ENCODE measurements at places on chromosomes 2 and 18.

- DNase-seq = no peak
Observed at GRCh38 chr2:68857202-68857845, 13.9 kb downstream of the BMP10 start.

- DNase-seq = no peak
Observed at GRCh38 chr18:48798334-48799245, 152.2 kb downstream of the SMAD7 start.

DNA sequence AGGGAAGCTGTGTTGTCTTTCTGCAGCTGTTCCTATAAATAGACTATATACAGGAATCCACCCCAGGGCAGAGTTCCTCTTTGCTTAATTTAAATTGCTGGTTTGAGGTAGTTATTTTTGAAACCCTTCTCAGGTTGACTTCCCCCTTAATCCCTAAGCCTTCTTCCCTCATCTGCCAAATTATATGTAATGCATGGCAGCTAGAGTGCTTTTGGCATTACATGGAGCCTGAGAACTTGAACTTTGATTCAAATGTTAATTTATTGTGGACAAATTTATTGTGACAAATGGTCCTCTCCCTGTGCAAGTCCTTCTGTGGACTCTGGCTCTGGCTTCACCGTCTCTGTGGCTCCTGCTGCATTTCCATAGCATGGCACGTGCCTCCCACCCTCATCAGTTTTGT lies 29.2 kb downstream of the MYO1B start:
- no peak for DNase-seq

GRCh38 chr2:173056705-173057364 lies 18.8 kb upstream of the MAP3K20 start:
- DNase-seq = no peak

GRCh38 chr2:208982831-208983230 lies 441.0 kb upstream of the MAP2 start:
- no peak for DNase-seq

DNA sequence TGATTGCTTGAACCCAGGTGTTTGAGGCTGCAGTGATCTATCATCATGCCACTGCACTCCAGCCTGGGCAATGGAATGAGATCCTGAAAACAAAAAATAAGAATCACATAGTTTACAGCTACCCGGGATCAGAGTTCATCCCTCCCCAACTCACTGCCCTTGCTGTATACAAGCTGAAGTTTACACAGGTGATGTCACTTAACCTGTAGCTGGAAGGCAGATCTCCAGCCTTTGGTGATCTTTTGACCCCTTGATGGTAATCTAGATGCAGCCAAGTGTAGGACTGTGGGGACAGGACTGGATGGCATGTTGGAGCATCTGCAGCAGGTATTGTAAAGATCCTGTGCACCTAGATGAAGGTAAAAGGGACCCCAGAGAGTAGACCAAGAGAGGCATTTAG lies 66.7 kb upstream of the SLC14A2 start:
- DNase-seq = no peak

GRCh38 chr2:126831234-126832005 lies 67.3 kb upstream of the TEX51 start:
- no peak for DNase-seq

- no peak for DNase-seq
Observed at GRCh38 chr2:237393523-237393922, 20.4 kb downstream of the COL6A3 start.

- no peak for DNase-seq
Observed at GRCh38 chr2:216838151-216838550, 21.7 kb downstream of the TNP1 start.

- no peak for DNase-seq
Observed at GRCh38 chr2:227152093-227152766, 11.8 kb downstream of the COL4A4 start.

GRCh38 chr2:200352636-200353035 lies 46.1 kb downstream of the SPATS2L start:
- peak; percentile 66 for DNase-seq

- DNase-seq = no peak
Observed at GRCh38 chr18:35710581-35710980, 129.0 kb downstream of the GALNT1 start.

DNA sequence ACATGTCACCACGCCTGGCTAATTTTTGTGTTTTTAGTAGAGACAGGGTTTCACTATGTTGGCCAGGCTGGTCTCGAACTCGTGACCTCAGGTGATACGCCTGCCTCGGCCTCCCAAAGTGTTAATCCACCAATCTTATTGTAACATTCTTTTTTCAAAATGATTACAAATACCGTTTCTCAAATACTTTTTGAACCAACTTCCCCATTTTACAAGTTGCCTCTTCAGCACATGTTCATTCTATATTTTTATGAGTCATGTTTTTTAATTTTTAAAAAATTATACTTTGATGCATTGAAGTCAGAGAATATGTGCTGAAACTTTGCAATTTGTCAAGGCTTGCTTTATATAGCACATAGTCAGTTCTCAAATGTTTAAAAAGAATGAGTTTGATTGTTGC lies 58.2 kb downstream of the QPCT start:
- no peak for DNase-seq

- DNase-seq = peak; percentile 71
Observed at GRCh38 chr2:28322981-28323396, 69.7 kb upstream of the FOSL2 start.

DNA sequence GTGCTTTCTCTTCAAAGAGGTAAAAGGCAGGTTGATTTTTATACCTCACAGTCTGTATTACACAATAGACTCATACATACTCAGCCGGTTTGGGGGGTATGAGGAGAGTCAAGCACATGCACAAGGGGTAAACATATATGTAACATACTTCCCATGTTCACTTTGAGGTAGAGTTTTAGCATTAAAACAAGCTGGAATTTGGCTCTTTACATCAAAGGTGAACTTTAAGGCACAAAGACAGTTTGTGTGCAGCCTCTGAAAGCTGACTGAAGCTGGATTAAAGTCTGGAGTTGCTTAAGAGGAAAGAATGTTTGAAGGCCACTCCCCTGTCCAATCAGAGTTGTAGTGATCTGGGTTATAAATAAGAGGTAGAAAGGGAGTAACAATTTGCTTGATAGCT lies 282.0 kb downstream of the DPP10 start:
- DNase-seq = no peak

DNA sequence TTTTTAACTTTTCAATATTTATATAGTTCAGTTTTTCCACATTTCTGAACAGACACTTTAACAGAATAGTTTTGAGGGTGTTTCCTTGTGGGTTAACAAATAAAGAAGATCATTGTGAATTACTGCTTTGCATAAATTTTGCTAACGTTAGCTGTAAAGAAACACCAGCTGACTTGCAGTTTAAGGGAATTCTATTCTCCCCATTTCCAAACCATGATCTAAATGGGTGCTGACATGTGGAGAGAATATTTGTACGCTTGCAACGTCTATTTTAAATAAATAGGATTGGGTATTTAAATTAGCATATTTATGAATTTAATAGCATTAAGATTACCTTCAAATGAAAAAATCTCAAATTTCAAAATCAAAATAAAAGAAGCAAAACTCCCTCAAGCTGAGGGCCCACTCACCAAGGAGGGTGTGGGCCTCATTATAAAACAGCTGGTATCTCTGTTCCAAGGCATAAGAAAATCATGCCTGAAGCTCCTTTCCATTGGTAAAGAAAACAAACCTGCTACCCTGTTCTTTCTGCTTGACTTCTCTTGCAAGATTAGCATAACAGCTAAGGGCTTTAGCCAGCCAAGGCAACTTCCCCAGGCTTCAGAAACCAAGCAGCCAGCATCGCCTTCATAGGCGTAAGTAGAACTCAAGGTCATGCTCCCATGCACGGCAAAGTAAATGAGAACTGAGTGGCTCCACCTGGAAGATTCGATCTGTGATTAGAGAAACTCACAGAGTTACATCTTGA lies 3.2 kb downstream of the MRO start:
- DNase-seq = no peak

GRCh38 chr2:130850788-130851623 lies 14.3 kb downstream of the ARHGEF4 start:
- DNase-seq = no peak

DNA sequence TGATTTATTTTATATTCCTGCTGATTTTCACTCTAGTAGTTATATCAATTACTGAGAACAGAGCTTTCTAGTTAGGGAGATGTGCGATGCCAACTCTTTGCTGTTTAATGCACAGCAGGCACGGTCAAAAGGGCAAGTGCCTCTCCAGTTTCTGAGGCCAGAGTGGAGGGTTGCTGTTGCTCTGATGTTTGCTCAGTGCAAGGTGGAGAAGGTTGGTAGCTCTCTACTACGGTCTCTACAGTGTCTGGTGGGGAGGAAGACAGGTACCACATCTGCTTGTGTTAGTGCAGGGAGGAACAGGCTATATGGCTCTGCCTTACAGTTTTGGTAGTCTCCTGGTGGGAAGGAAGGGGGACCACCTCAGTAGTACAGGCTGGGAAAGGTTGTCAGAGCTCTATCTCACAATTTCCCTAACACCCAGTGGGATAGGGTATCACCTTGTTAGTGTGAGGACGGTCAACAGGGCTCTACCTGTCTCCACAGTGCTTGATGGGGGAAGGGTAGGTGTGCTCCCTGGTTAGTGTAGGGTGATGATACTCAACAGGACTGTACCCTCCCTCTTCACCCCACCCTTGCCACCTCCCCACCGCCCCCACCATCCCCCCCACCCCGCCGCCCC lies 85.9 kb downstream of the FANCL start:
- no peak for DNase-seq

GRCh38 chr2:130352237-130352636 lies 3.6 kb upstream of the PTPN18 start:
- DNase-seq = no peak

Measured in retinal pigment epithelial cell (primary cell).